ENCODE measurements at places on chromosomes 6 and 20.

- no peak for DNase-seq
Measured at GRCh38 chr20:38841570-38841969, 36.1 kb downstream of the PPP1R16B start.

GRCh38 chr6:37038292-37039198, 33.1 kb downstream of the FGD2 start:
- DNase-seq, result no peak

DNA sequence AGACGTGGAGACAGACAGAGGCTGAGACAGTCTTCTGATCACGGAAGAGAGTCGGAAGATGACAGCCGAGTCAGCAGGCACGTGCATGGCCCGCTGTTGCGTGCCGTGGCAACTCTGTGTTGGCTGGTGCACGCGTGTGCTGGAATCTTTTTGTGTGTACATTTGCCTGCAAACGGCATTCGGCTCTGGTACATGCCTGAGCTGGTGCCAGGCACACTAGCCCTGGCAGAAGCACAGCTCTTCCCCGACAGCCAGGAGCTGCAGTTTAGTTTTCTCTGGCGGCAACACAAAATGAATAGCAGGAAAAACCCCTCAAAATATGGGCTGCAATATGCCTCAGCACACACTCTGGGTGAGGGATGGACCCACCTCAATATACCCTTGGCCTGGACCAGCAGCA, 769 bp upstream of the PDYN start:
- DNase-seq, result no peak

GRCh38 chr6:56832225-56832624, 122.7 kb upstream of the BEND6 start:
- DNase-seq, result no peak

- no peak for DNase-seq
Measured at GRCh38 chr6:147666255-147666654, 157.8 kb downstream of the SAMD5 start.

GRCh38 chr6:14818422-14818884, 427.4 kb upstream of the JARID2 start:
- peak; percentile 45 for DNase-seq

GRCh38 chr6:13453771-13454251, 33.6 kb downstream of the GFOD1 start:
- DNase-seq, result no peak

GRCh38 chr6:112571488-112572270, 224.5 kb downstream of the RFPL4B start:
- no peak for DNase-seq

- DNase-seq, result no peak
Measured at GRCh38 chr6:45169815-45170214, 158.3 kb upstream of the RUNX2 start.

GRCh38 chr20:48608756-48609155, 219.0 kb downstream of the PREX1 start:
- no peak for DNase-seq

- DNase-seq, result no peak
Measured at GRCh38 chr6:128188678-128189077, 287.8 kb upstream of the THEMIS start.

DNA sequence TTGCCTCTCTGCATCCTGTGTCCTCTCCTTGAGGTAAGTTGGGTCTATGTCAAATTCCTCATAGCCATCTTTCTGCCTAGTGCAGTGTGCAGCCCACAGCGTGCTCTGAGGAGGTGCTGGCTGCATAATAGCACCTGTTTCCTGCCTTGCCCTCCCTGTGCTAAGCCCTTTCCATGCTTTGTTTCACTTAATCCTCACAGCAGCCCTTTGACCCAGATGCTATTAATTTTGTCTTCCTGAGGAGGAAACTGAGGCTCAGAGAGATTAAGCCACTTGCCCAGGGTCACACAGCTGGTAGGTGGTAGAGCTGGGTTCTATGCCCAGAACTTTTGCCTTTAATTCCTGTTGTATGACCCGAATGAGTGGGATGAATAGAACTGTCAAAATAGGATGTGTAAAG, 13.5 kb downstream of the FAM83D start:
- no peak for DNase-seq

DNA sequence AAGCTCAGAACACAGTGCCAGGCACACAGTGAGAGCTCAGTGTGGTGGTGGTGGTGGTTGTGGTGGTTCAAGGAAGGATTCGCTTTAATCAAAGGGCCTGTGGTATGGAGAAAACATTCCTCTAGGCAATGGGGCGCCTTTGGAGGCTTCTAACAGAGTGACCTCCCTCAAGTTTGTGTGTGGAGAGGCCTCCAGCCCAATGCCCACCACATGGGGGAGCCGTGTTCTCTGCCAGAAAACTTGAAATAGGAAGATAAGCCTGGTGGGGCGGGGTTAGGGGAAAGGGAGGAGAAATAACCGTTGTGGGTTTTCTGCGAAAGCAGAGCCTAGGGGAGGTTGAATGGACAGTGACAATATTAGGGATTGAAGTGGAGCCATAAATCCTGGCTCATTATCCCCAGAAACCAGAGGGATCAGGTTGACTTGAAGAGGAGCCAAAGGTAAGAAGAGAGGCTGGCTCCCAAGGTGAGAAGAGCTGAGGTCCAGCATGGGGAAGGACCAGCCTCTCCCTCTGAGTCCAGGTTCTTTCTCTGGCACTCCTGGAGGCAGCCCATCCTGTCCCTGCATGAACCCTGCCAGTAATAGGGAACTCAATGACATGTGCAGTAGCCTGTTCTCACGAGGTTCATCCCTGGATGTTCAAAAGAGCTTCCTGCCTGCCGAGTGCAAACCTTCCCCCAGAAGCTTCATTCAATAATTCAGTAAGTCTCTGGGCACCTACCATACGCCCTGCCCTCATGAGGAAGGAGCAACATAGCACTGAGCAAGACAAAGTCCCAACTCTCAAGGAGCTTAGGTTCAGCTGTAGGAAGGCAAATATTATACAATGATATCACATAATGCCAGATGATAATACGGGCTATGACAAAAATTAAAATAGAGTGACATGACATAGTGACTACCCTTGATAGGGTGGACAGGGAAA, 51.4 kb downstream of the TGM2 start:
- peak; percentile 82 for DNase-seq

DNA sequence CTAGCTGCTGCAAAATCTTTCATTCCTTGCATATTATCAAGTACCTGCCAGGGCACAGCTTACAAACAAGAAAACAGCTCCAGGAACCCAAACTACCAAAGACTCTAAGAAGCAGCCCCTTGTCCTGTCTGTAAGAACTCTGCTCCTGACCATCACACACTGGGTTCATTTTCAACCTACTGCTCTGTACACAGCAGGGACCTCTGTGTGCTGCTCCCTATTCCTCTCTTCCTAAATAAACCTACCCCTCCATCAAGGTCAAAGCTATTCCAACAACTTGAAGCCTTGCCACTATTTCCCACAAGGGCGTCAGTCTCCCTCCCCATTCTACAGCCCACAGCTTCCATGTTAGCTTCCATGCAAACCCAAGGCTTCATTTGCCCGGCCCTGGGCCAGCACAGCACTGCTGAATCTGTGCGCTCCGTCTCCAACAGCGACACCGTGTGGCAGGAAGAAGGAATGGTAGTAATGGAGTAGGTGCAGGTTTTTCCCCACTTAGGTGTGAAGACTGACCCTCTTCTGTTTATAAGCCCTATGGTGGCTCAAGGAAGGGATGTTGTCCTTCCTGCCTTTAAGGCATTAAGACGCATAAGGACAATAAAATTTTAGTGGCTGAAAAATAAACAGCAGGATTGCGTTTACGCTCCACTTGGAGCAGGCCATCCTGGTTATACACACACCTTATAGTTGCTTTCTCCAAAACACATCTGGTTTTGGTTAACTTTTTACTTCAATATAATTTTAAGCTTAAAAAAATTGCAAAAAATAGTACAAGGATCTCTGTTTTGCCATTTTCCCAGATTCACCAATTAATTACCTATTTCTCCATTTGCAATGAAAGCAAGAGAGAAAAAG, 115.2 kb upstream of the NXT1 start:
- DNase-seq, result peak; percentile 86

DNA sequence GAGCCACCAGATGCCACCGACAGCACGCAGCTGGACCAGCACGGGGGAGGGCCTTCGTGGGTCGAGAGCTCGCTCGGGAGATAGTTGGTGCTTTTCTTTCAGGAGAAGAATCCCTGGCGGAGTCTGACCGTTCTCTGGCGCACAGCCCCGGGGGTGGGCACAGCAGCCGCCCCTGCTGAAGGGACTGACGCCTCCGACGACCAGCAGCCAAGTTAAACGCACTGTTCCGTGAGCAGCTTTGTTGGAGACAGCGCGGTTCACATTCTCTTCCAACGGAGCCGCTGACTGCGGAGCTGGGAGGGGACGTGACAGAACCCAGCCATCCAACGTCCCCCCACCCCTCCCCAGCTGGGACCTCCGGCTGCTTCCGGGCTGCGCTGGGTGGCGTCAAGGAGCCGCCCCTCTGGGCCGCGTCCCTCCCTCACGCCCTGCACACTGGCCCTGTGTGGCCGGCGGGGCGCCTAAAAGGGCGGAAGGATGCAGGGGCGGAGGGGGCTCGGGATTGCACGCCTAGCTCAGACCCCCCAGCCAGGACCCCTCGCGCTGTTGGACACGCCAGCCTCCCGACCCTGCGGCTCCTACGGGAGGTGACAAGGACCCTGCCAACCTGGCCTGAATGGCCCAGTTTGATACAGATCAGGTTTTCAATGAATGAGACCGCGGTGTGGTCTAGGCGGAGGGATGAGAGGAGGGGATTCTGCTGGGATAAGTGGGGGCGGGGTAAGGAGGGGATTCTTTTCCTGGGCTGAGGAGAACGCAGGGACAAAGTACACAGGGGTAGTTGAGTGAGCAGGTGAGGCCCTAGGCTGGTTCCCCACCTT, 36.4 kb upstream of the KHDC1 start:
- no peak for DNase-seq

GRCh38 chr6:165674155-165675029, 11.4 kb upstream of the PDE10A start:
- no peak for DNase-seq

Data from NB4 (cell line).